ENCODE measurements at places on chromosomes 5 and 9. TPM values are rescaled to one million over a fixed set of nuclear protein-coding genes. Genes with fewer than 3 reads are reported as not detected.

IQGAP2 gene
- 1.1 TPM for total RNA-seq

CDX1 gene
- total RNA-seq: not detected

DDX4 gene
- 0.02 TPM for total RNA-seq

FAM78A gene
- 1.1 TPM for total RNA-seq

KCNN2 gene
- not detected for total RNA-seq

PCDHB11 gene
- 0.11 TPM for total RNA-seq

PCDHGA2 gene
- total RNA-seq: 0.65 TPM

SLC38A9 gene
- total RNA-seq: 22.2 TPM

BTNL3 gene
- not detected for total RNA-seq

PLEKHG4B gene
- 0.78 TPM for total RNA-seq

RLN1 gene
- total RNA-seq: not detected

DAB2IP gene
- 11.5 TPM for total RNA-seq

ZBTB34 gene
- 3.3 TPM for total RNA-seq

PHF24 gene
- 0.26 TPM for total RNA-seq

GPR150 gene
- 0.07 TPM for total RNA-seq

NR5A1 gene
- total RNA-seq: not detected

Data from A549 treated with CpdA at 1 μM for 4 hours (cell line).